Heart right ventricle (tissue), 16 donors: ENCODE measurements at places on chromosomes 11 and 22. TPM values are rescaled to one million over a fixed set of nuclear protein-coding genes. Genes with fewer than 3 reads are reported as not detected.

DNA sequence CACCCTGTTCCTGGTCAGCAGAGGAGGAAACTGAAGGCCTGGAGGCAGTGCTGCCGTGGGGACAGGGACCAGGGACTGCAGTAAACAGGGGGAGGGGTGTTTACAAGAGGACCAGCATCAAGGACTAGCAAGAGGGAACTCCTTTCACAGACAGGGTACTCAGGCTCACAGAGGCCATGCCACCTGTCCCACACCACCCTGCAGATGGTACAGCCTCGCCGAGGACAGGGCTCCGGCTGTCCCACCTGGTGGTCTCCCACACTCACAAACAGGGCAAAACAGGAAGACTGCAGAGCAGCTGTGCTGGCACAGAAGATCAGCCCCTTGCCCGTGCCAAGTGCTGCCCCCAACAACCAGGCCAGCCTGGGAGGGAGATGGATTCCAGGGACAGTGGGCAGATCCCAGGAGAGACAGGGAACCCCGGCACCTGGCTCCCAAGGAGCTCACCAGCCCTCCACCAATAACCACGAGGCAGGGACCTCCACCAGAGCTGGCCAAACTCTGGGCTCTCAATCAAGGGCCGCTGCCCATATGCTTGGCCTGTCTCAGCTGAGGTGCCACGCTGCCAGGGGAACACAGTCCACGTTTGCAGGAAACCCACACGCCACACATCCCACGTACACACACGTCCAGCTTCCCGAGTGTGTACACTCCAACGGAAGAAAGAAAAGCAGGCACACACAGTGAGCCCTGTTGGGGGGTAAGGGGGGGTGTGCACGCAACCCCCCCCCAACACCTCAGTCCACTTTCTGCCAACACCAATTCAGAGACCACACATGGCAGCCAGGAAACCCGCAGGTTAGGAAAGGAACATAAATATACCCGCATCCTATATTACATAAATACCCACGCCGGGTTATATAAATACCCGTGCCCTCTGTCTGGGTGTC is 2.1 kb downstream of the CSNK1E start:
- H3K4me1 ChIP-seq, result peaks cover 77% of the 10 kb centered on the region
- no peaks in the 10 kb centered on the region for H3K36me3 ChIP-seq
- H3K27me3 ChIP-seq, result no peaks in the 10 kb centered on the region
- peak overlapping the region; percentile 99 for H3K27ac ChIP-seq
- no peak for DNase-seq

GRCh38 chr11:61670626-61671025 is 9.6 kb upstream of the DAGLA start:
- H3K27ac ChIP-seq, result no peak overlapping the region
- DNase-seq, result no peak
- no peak overlapping the region for H3K4me3 ChIP-seq

GRCh38 chr11:119501777-119502405 is 78.9 kb upstream of the THY1 start:
- DNase-seq, result no peak
- H3K27me3 ChIP-seq, result peaks cover 42% of the 10 kb centered on the region
- H3K27ac ChIP-seq, result no peak overlapping the region
- H3K4me3 ChIP-seq, result no peak overlapping the region
- no peaks in the 10 kb centered on the region for H3K36me3 ChIP-seq
- H3K4me1 ChIP-seq, result no peaks in the 10 kb centered on the region

GRCh38 chr11:118924591-118925585 is 838 bp downstream of the BCL9L start:
- H3K27me3 ChIP-seq, result no peaks in the 10 kb centered on the region
- peaks cover 54% of the 10 kb centered on the region for H3K4me1 ChIP-seq
- peak overlapping the region; percentile 92 for H3K27ac ChIP-seq
- peak overlapping the region; percentile 97 for H3K4me3 ChIP-seq
- H3K36me3 ChIP-seq, result no peaks in the 10 kb centered on the region
- peak; percentile 69 for DNase-seq

Gene RHOD
- polyA plus RNA-seq, result 98.8 TPM

- no peaks in the 10 kb centered on the region for H3K27me3 ChIP-seq
- no peak within 1 kb of the TSS for H3K4me3 ChIP-seq
- no peak within 1 kb of the TSS for H3K27ac ChIP-seq
These were observed at the start of gene CHRNA10 for GRCh38 chr11:3671334-3672254. Gene CHRNA10 (minus strand): TSS chr11:3671384. CDS start chr11:3671312, 72 bp downstream.

DNA sequence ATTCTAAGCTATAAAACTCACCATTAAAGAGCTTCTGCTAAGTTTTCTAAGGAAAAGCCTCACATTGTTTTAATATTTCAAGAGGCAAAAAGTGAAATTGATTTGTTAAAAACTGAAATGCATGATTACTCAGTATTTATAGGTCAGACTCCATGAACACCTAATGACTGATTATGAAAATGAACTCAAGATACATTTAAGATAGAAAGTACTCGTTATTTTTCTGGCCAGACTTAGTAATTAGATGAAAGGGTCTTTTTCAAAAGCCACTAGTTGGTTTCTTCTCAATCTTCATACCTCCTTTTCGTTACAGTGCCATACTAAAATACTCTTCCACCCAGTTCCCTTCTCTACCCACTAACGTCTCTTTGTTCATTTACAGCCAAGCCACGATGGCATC is 56.3 kb downstream of the VSIG10L2 start:
- H3K27ac ChIP-seq, result no peak overlapping the region
- DNase-seq, result no peak
- peaks cover 19% of the 10 kb centered on the region for H3K36me3 ChIP-seq
- peaks cover 3% of the 10 kb centered on the region for H3K4me1 ChIP-seq

Gene KDM2A
- polyA plus RNA-seq, result 29.5 TPM

DNA sequence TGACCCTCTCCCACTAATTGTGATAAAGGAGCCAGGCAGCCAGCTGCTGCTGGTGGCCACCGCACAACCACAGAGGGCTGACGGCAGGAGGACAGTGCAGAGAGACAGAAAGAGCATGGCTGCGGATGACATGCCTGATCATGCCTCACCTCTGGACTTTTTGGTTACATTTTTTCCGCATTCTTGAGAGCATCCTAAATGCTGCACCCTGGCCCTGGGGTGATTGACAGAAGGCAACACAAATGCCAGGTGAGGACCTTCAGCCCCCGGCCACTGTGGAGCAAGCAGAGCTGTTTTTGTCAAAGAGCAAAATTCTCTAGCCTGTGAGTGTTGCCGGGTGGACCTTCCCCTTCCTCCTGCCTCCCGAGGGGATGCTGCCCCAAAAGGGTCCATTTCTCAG is 78.5 kb downstream of the RPS6KA4 start:
- no peak overlapping the region for H3K4me3 ChIP-seq
- H3K27me3 ChIP-seq, result peaks cover 16% of the 10 kb centered on the region

GRCh38 chr11:64252003-64252872 is 908 bp downstream of the PLCB3 start:
- H3K27ac ChIP-seq, result peak overlapping the region; percentile 80
- DNase-seq, result peak; percentile 60
- H3K27me3 ChIP-seq, result no peaks in the 10 kb centered on the region
- H3K4me3 ChIP-seq, result peak overlapping the region; percentile 83
- H3K36me3 ChIP-seq, result peaks cover 15% of the 10 kb centered on the region

DNA sequence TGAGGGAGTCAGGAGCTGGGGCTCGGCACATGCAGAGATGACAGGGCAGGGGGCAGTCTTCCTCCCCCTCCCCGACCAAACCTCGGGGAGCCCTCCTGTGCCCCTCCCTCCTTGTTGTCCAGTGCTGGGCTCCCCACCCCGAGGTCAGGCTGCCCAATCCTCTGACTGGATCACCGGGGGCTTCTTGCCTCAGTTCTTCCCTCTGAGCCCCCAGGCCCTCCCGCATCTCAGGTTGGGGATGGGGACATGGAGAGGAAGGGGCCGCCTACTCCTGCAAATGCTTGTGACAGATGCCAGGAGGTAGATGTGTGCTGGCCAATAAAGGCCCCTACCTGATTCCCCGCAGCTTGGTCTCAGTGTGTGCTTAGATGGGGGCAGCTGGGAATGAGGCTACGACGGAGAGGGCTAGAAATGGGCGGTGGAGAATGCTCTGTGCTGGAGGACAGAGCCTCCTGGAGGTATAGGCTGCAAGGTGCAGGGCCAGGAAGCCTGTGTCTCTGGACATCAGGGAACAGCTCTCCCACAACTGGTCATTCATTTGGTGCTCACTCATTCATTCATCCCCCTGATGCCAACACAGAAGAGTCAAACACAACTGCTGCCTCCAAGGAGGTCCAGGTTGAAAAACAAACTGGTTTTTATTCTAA is 8.4 kb downstream of the RHBDD3 start:
- H3K36me3 ChIP-seq, result peaks cover 8% of the 10 kb centered on the region
- DNase-seq, result no peak
- no peak overlapping the region for H3K27ac ChIP-seq

DNA sequence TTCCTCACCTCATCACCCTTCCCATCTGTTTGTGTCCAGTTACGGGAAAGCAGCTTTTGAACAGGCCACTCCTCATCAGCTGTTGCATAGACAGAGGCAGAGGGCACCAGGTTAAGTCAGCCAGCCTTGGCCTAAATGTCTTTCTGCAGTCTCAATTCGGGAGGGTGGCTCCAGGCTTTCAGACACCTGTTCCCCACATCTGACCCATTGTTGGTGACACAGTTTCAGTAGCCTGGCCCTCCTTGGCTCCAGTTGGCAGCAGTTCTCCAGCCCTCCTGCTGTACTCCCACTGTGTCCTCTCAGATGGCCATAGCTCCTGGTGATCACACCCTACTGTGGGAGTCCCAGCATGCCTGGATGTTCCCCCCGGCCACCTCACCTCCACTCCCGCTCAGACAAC is 70.8 kb upstream of the MYOD1 start:
- DNase-seq, result no peak
- H3K27ac ChIP-seq, result no peak overlapping the region
- no peaks in the 10 kb centered on the region for H3K36me3 ChIP-seq
- H3K4me1 ChIP-seq, result no peaks in the 10 kb centered on the region

- H3K4me3 ChIP-seq, result no peak overlapping the region
- DNase-seq, result no peak
- H3K4me1 ChIP-seq, result no peaks in the 10 kb centered on the region
- no peak overlapping the region for H3K27ac ChIP-seq
- no peaks in the 10 kb centered on the region for H3K27me3 ChIP-seq
These were observed 133.7 kb upstream of the NARS2 start for GRCh38 chr11:78708388-78708787.

DNA sequence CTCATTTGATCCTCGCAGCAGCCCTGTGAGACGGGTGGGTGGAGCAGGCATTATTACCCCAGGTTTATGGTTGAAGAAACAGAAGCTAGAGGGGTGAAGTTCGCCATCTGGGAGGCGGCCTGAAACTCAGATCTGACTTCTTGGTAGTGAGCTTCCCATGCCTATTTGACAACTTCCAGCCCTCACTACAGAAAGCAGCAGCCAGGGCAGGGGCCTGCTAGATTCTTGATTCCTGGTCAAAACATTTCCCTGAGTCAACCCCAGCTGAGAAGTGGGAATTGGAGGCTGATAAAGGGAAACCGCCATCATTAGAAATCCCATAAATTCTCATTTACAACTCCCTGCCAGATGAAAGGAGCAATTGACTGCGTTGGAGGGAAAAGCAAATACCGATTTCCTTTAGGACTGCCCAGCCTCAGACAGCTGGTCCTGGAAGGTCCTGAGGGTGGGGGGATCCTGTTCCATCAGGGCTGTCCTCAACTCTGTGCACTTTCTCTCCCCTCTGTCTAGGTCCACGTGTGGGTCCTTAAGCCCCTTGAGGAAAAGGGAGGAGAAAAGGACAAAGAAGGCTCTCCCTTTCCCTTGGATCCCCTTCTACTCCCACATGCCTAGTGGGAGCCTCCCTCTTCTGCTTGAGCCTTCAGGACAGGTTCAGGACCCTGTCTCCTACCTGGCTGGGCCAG is 10.2 kb upstream of the NECTIN1 start:
- DNase-seq, result no peak
- peaks cover 6% of the 10 kb centered on the region for H3K4me1 ChIP-seq
- H3K36me3 ChIP-seq, result no peaks in the 10 kb centered on the region
- H3K27ac ChIP-seq, result no peak overlapping the region
- H3K27me3 ChIP-seq, result peaks cover 39% of the 10 kb centered on the region

GRCh38 chr11:41458154-41458553 is 1.3 kb downstream of the LRRC4C start:
- H3K4me1 ChIP-seq, result no peaks in the 10 kb centered on the region
- H3K27ac ChIP-seq, result no peak overlapping the region
- H3K4me3 ChIP-seq, result no peak overlapping the region
- no peak for DNase-seq

Gene GRAP2
- 0.46 TPM for polyA plus RNA-seq

Gene CXCR5
- polyA plus RNA-seq, result 0.58 TPM

Gene OR4A16
- polyA plus RNA-seq, result not detected

DNA sequence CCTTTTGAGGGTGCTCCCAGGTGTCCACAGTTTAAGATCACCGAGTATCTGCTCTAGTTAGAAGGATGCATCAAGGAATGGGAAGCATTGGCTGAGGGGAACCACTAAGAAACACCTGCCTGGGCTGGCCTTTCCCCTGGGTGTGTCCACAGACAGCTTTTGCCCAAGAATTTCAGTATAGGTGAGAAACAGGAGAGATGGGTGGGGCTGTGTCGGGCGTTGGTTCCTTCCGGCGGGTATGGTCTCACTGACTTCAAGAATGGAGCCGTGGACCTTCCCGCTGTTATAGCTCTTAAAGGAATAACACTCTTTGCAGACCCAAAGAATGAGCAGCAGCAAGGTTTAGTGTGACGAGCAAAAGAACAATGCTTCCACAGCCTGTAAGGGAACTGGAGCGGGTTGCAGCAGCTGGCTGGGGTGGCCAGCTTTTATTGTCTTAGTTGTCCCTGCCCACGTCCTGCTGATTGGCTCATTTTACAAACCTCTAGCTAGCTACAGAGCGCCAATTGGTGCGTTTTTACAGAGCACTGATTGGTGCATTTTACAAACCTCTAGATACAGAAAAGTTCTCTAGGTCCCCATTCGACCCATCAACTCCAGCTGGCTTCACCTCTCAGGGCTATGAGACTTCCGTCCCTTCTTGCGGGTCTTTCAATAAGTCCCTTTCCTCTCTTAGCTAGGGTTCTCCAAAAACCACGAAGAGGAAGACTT is 2.4 kb downstream of the FADS1 start:
- DNase-seq, result no peak
- H3K36me3 ChIP-seq, result peaks cover 32% of the 10 kb centered on the region
- no peaks in the 10 kb centered on the region for H3K27me3 ChIP-seq

DNA sequence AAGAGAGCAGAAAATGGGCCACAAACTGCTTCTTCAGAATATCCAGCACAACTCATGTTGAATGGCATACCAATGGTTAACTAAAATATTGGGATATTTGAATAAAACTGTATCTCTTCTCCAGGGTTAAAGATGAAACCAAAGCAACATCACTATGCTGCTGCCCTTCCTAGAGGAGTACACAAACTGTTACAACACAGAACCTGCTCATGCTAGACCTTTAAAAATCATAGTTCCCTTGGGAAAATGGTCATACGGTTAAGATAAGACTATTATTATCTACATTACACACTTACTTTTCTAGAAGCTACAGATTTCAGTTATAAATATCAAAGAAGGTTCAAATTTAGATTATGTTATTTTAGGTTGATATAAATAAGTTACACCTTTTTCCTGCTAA is 78.6 kb upstream of the TP53AIP1 start:
- no peaks in the 10 kb centered on the region for H3K4me1 ChIP-seq
- no peak for DNase-seq
- no peaks in the 10 kb centered on the region for H3K27me3 ChIP-seq
- no peak overlapping the region for H3K4me3 ChIP-seq
- no peak overlapping the region for H3K27ac ChIP-seq
- no peaks in the 10 kb centered on the region for H3K36me3 ChIP-seq
